ENCODE measurements at places on chromosomes 1 and 21.

DNA sequence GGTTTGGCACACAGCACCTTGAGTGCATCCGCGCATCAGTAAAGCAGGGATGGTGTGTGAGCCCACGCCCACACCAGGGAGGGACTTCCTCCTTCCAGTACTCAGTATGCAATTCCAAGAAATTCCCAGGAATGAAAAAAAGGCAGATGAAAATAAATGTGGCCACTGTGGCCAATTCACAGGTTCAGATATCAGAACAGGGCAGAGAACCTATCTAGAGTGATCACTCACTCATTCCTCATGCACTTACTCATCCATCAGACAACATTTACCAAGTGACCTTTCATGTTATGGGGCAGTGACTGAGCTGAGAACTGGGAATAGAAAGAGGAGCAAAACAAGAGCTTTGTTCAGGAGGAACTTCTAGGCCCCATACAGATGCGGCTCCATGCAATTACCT, 113.7 kb downstream of the ZSCAN20 start:
- no peak for DNase-seq

- DNase-seq = no peak
Measured at GRCh38 chr1:217354895-217355294, 276.0 kb downstream of the GPATCH2 start.

DNA sequence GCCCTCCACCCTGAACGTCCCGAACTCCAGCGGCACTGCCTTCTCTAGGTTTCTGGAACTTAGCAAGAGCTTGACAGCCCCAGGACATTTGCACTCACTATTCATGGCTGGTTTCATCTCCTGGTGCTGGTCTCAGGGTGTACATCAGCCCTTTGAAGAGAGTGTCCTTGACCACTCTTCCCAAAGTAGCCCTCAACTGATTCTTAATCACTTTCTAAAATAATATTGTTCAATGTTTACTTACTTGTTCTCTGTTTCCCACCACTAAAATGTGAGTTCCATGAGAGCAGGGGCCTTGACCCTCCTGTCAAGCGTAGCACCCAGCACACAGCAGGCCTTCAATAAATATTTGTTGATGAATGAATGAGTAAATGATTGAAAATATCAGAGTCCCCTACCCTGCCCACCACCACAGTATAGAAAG, 262.5 kb downstream of the RHOU start:
- no peak for DNase-seq

- DNase-seq = no peak
Measured at GRCh38 chr1:224058303-224058702, 55.6 kb upstream of the FBXO28 start.

GRCh38 chr1:11052839-11053757, 6.1 kb upstream of the MASP2 start:
- no peak for DNase-seq

GRCh38 chr1:181485287-181486097, 2.2 kb downstream of the CACNA1E start:
- no peak for DNase-seq

DNA sequence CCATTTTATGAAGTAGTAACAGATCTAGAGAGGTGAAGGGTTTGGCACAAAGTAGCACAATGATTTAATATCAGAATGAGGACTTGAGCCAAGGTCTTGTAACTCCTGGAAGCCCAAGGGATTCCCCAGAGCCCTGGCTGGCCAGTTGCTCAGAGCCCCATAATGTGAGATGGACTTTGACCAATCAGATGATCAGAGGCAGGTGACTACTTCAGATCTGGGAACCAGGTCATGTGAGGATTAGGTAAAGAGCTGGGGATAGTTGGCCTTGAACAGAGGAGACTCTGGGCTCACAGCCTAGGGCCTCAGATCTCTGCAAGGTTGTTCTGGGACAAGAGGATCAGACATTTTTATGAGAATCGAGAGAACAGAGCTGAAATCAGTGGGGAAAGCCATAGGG, 18.9 kb downstream of the SHISAL2A start:
- DNase-seq = no peak
